HuH-7.5 (cell line): ENCODE measurements at places on chromosomes 7 and 10.

- DNase-seq: no peak
Measured at GRCh38 chr7:47432671-47433563, 149.0 kb downstream of the TNS3 start.

- DNase-seq: no peak
Measured at GRCh38 chr7:17554341-17555015, 256.0 kb downstream of the AHR start.

- no peak for DNase-seq
Measured at GRCh38 chr10:133096616-133097269, 9.0 kb downstream of the ADGRA1 start.

GRCh38 chr7:3107228-3107763 lies 63.6 kb upstream of the CARD11 start:
- no peak for DNase-seq

- no peak for DNase-seq
Measured at GRCh38 chr10:26439406-26440087, 1.4 kb downstream of the APBB1IP start.

DNA sequence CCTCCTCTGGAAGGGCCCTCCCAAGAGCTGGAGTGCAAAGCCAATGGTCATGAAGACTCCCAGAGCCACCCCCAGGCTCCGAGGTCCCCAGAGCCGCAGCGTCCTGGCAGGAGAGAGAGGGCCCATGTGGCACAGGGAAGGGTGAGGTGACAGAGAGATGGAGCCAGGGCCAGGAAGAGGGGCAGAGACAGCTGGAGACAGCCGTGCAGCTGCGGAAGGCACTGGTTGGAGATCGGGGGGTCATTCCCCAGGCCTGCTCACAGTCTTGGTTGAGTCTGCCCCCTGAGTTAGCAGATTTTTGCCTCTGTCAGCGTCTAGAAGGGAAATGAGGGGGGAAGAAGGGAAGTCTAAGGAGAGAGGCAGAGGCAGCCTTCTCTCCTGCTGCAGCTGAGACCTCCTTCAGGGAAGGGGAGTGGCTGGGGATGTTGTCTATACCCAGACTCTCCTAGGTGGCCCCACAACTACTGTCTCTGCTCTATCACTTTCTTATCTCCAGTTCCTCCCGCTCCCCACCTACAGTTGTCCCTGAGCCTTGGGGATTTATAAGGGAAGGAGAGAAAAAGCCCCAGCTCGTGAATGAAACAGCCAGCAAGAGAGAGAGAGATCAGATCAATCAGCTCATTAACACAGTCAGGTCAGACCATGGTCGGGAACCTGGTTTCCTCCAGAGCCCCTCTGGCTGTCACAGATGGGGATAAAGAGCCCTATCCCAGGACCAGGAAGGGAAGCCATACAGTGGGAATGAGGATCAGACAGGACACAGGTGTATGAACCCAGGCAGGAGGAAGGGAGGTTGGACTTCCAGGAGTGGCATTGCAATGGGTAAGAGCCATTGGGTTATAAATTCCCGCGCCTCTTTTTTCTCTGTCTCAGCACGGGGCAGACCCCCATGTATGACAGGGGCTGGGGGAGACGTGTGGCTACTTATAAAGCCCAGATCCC lies 1.2 kb downstream of the GAL3ST4 start:
- peak; percentile 18 for DNase-seq

- DNase-seq: no peak
Measured at GRCh38 chr7:140039896-140040295, 22.9 kb downstream of the PARP12 start.

- DNase-seq: no peak
Measured at GRCh38 chr10:102342958-102343357, 52.5 kb upstream of the NFKB2 start.

GRCh38 chr7:22653951-22654350 lies 73.0 kb upstream of the IL6 start:
- DNase-seq: no peak

- no peak for DNase-seq
Measured at GRCh38 chr10:131635564-131636015, 265.2 kb upstream of the PPP2R2D start.

- DNase-seq: peak; percentile 63
Measured at GRCh38 chr7:75762350-75762917, 9.6 kb downstream of the CCL26 start.

DNA sequence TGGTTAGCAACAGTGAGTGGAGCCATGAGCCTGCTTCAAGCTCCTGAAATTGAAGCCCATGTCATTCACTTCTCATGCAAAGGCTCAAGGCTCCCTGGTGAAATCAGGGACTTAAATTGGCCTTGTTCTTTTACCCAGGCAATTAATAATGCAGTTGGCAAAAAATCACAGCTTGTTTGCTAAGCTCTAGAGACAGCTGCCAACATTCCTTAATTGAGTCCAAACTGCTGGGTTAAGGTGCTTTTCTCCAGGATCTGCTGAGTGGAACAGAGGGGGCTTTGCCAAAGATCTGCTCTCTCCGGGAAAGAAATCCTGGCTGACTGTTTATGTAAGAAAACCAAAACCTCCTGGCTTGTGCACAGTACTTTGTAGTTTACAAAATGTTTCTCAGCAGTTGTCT lies 257.6 kb upstream of the GHITM start:
- DNase-seq: no peak
